ENCODE measurements at places on chromosomes 16 and 17.

- DNase-seq: no peak
Observed at GRCh38 chr16:48371393-48371780, 13.8 kb downstream of the SIAH1 start.

DNA sequence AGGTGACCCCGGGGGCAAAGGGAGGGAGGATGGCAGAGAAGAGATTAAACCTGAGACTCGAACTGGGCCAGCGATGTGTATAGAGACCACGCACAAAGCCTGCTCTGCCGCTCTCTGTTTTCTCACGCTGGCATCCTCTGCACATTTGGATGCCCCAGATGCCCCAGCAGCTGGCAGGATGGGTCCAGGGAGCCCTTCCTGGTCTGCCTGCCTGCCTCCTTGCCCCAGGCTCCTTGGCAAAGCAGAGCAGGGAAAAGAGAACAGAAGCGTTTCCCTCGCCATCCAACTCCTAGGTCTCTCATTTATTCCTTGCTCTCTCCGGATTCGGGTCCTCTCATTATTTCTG is 5.2 kb upstream of the PIPOX start:
- no peak for DNase-seq

GRCh38 chr17:16286009-16286946 is 67.0 kb downstream of the CENPV start:
- no peak for DNase-seq

DNA sequence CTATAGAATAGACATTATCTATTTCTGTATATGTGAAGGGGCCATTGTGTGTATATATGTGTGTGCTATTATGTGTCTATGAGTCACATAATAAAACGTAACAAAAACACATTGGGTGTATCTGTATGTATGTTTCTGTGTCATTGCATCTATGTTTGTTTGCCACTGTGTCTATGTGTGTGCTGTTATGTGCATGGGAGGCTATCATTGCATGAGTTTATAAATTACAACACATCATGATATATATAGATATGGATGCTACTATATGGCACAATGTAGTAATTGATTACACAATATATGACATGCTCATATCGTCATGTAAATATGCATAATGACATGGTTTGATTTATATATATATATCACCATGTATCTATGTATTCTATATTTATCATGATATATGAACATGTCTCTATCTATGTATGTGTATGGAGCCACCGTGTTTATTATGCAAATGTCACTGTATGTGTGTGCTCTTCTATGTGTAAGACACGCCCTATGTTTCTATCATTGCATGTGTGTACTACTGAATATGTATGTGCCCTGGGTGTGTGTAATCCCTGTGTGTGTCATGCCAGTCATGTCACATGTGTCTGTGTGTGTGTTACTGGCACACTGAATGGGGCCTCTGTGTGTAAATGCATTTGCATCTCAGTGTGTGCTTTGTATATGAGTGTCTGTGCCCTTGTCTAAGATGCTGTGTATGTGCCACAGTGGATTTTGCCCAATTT is 1.4 kb upstream of the TSPOAP1 start:
- no peak for DNase-seq

DNA sequence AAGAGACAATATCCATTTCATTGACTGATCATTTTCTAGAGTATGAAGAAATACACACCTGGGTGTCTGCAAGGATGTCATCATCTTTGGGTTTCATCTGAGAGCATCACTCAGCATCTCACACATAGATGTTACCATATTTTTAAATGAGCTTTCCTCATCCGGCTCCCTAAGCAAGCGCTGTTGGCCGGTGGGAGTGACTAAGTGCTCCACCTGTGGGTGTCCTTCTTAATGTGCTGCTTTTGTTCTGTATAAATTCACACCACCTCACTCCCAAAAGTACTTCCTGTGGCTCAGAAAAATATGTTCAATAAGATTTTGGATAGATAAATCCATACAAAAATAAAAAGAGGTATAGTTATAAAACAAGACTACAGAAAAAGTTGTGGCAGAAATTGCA is 7.4 kb downstream of the SSTR2 start:
- DNase-seq: no peak

DNA sequence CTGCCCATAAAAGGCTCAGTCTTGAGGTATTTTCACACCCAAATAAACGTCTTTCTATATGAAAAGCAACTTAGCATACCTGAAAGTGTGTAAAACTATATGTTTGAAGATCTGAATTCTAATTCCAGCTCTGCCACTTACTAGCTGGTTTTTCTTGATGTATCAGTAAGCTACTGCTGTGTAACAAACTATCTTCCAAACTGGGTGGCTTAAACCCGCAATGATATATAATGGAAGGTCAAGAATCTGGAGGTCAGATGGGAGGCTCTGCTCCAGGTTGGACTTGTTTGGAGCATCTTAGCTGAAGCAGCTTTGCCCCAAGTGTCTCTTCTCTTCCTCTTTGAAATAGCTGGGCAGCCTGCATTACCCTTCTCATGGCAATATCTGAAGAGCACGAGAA is 164.3 kb upstream of the IRX5 start:
- DNase-seq: no peak

- no peak for DNase-seq
Observed at GRCh38 chr16:78743556-78743955, 644.1 kb downstream of the WWOX start.

DNA sequence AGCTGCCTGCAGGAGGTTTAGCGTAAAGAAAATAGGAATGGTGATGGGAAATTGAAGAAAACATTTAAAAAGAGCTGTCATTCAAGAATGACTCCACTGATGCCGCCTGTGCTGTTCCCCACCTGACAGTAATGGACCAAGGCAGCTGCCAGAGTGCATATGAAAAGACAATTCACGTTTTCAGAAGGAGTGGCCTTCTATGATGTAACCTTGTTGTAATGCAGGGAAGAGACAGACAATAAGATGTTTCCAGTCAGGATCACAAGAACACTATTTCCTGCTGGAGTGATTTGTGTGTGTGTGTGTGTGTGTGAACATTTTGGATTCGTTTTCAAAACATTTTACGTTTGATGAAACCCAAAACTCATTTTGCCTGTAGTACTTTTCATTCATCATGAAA is 203.7 kb downstream of the LGALS9B start:
- DNase-seq: no peak

- no peak for DNase-seq
Observed at GRCh38 chr17:43946781-43947180, 4.5 kb upstream of the PPY start.

GRCh38 chr16:66881560-66881959 is 1.2 kb downstream of the PDP2 start:
- no peak for DNase-seq

DNA sequence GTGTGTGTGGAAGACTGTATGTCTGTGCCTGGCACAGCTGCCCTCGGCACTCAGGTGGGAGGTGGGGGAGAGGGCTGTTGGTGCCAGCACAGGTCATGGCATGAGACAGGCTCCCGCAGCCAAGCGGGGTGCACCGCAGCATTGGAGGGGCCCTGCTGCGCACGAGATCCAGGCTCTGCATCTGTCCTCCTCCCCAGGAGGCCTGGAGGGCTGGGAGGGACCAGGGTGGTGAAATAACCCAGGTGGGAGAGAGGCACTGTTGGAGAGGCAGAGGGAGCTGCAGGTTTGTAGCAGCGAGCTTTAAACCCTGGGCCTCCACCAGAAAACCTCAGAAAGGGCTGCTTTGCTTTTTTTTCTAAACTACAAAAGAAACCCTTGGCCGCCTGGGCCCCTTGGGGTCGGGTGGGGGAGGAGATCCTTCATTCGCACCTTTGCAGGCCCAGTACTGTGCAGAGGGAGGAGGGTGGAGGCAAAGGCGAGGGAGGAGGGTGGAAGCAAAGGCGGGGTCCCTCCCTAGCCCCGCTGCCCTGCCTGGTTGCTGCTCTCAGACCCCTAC is 241.7 kb downstream of the SEC14L1 start:
- no peak for DNase-seq

- no peak for DNase-seq
Observed at GRCh38 chr17:77579131-77579530, 379.4 kb upstream of the TNRC6C start.

GRCh38 chr16:75113541-75114121 is 2.9 kb downstream of the LDHD start:
- DNase-seq: no peak

DNA sequence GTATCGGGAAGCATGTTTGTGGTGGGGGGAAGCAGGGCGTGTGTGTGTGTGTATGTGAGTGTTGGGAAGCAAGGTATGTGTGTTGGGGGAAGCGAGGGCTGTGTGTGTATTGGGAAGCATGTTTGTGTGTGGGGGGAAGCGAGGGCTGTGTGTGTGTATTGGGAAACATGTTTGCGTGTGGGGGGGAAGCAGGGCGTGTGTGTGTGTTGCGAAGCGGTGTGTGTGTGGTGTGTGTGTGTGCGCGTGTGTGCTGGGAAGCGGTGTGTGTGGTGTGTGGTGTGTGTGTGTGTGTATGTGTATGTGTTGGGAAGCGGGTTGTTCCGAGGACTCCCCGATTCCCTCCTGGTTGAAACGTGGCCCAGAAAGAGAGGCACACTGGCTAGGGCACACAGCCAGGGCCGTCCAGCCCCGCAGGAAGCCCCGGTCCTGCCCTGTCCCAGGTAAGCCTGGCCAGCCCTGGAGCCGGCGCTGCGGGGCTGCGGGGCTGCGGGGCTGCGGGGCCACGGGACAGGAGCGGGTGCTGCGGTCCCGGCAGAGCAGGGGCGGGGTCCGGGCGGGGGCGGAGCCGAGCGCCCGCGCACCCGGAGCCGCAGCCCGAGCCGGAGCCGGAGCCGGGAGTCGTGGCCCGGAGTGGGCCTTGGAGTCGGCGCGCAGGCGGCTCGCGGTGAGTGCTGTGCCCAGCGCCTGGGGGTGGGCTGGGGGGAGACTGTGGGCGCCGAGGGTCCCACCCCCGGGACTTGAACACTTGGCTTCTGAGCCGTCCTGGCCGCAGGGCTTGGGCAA is at the start of gene NOD2:
Gene NOD2 (plus strand): TSS at position 608 of the 783 bp plus-strand sequence. CDS start 5,890 bp downstream, outside the sequence.
- DNase-seq: no peak
